Tibial nerve (tissue), 4 donors: ENCODE measurements at places on chromosomes 2 and 18. TPM values are rescaled to one million over a fixed set of nuclear protein-coding genes. Genes with fewer than 3 reads are reported as not detected.

GRCh38 chr2:188269004-188269403, 22.7 kb upstream of the GULP1 start:
- DNase-seq: no peak

- DNase-seq: no peak
Measured at GRCh38 chr2:156215656-156216055, 116.9 kb downstream of the NR4A2 start.

DNA sequence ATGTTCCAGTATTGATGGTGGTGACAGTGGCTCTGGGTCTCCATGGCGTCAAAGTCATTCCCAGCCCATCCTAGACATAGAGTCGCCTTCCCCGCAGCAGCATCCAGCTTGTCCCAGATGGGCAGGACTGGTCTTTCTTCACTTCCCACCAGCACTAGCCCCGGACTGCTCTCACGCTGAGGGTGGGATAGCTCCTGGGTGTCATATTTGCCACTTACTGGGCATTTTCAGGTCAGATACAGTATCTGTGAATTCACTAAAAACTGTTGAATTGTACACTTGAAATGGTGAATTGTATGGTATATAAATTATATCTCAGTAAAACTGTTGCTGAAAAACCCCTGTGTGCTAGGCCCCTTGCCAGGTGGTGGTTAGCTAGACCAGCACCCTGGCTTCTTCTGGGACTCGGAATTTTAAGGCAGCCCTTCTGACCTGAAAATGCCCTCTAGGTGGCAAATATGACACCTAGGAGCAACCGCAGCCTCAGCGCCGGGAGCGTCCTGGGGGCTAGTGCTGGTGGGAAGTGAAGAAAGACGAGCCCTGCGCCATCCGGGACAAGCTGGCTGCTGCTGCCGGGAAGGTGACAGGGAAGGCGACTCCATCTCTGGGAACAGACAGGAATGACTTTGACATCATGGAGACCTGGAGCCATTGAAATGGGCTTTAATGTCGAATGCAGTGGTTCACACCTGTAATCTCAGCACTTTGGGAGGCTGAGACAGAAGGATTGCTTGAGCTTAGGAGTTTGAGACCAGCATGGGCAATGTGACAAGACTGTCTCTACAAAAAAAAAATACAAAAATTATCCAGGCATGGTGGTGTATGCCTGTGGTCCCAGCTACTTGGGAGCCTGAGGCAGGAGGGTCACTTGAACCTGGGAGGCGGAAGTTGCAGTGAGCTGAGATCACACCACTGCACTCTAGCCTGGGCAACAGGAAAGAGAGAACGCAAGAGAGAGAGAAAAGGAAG, 56.2 kb downstream of the DDX1 start:
- DNase-seq: no peak

DNA sequence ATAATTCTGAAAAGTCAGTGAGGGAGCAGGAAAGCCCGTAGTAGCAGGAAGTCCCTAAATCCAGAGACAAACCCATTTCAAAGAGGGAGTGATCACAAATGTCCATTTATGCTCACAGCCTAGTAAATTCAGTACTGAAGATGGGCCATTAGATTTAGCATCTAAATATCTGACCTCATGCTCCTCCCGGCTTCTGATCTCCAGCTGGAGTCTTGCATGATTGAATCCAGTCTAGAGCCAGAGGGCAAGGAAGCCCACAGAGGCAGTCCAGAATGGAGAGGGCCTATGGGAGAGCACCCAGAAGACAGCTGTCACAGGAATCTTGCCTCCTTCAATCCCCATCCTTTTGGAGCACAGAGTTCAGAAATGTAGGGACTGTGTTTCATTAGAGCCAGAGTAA, 16.0 kb upstream of the ST8SIA3 start:
- DNase-seq: no peak

- no peak for DNase-seq
Measured at GRCh38 chr2:160419776-160420505, 73.7 kb downstream of the RBMS1 start.

- no peak for DNase-seq
Measured at GRCh38 chr2:105756435-105756834, 11.7 kb downstream of the NCK2 start.

DNA sequence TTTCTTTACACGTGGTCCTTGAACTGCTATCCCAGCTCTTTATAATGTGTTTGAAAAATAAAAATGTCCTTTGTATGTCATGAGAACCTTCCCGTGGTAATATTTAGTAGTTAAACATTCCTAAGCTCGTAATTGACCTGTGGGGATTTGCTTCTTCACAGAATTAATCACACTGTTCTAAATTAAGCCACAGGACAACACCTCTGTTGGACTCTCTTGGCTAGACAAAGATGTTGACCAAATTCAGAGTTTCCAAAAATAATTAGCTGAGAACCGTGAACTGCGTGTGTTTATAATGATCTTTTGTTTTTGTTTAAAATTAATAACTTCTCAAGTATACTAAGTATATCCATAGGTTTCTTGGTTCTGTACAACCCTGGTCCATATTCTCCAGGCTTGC, 146.1 kb downstream of the GBX2 start:
- DNase-seq: no peak

DNA sequence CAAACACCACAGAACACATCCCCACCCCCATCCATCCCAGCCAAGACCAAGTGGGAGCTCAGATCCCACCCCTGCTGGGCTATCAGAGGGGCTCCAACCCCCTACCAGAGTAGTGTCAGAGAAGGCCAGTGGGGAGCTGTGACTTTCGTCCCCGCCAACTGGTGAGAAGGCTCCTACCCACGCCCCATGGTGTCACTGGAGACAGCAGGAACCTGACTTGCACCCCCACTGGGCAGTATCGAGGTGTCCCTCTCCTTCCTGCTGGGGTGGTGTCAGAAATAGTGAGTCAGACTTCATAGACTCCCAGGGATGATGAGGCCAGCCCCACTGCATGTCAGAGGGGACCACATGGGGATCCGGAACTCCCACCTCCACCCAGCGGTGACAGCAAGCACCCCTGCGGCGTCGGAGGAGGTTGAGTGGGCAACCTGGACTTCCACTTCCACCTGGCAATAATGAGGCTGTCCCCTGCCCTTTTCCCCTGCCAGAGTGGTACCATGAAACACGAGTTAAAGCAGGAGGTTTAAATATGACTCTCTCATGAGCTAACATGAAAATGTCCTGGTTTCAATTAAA, 106.7 kb downstream of the CTIF start:
- DNase-seq: no peak

Gene PLA2R1
- total RNA-seq: 19.4 TPM

Gene CCDC142
- 35.8 TPM for total RNA-seq
